ENCODE measurements at places on chromosomes 11 and 22. TPM values are rescaled to one million over a fixed set of nuclear protein-coding genes. Genes with fewer than 3 reads are reported as not detected.

SERPING1 gene
- not detected for total RNA-seq

RASD2 gene
- 0.10 TPM for total RNA-seq

DNA sequence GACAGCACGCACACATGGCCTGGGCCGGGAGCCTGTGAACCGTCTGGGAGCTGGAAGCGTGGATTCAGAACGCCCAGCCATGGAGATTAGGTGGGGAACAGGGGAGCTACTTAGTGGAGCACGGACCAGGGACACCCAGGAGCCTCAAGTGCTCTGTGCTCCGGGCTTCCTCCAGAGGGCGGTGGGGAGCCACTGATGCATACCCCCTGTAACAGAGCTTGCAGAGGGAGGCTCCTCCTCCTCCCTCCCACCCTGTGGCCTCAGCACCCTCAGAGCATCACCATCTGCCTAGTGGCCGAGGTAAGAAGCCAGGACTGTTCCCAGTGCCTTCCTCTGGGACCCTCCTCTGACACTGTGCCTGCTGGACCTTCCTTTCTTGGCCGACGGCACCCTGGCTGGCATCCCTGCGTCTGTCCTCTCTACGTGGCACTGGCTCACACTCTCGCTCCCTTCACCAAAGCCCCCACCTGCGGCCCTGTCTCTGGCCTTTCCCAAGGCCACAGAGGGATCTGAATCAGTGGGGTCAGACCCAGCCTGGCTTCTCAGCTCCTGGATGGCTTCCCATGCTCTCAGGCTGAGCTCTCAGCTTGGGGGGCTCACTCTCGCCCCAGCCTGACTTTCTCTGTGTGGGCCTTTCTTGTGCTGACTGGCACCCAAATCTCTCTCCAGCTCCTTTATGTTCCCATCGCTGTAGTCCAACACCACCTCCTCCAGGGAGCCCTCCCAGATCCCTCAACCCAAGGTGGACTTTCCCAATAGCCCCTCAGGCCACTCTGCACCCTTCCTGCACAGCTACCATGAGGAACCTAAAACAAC lies 780.9 kb downstream of the BRD1 start:
- peak; percentile 56 for DNase-seq

DNA sequence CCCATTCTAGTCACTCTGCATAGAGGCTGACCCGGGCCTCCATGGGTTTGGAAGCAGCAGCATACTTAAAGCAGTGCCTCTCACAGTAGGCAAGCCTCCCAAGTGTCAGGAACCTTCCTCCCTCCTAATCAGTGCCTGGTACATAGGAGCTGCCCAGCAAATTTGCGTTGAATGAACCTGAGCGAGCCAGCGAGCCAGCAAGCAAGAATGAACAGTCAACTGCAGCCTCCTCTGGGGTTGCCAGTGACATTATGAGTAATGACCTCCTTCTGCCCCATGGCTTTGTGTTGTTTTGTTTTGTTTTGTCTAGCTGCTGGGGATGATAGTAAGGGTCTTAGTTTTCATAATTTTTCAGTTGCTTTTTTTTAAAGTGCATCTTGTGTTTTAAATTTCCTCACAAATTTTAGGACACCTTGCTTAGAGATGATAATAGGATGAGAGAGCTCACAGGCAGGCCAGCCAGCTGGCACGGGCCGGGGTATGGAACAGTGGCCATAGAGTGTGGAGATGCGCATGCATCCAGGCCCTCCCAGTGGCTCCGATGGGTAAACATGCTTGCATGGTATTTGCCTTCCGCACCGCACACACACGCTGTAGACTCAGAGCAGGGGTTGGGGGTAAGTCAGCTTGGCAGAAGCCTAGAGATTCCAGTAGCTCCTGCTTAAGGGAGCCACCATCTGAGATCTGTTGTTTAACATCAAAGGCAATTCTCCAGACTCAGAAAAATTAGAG lies 36.1 kb downstream of the TTC12 start:
- DNase-seq = no peak

KDM4E gene
- total RNA-seq = not detected

GGTLC3 gene
- not detected for total RNA-seq

DNA sequence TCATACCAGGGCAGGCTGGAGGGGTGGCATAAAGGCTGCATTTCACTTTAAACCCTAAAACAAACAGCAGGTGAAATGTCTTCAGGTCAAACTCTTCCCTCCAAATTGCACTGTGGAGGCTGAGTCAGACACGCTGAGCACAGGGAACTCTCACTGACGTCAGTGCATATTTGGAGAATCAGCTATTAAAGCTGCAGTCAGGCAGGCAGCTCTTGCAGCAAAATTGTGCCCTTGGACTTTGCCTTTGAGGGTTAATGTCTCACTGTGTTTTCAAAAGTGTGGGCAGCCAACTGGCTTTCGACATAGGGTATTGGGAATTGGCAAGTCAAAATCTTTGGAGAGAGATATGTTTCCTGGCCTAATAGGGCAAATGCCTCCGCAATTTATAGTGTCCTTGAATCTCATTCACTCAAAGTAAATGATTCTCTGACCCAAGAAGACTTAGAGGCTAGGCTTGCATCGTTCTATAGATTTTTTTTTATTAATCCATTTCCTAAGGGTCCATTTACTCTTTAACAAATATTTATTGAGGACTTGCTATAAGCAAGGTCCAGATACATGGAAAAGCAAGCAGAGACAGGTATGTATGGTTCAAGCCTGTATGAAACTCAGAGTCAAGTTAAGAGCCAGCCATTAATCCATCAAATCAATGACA lies 27.7 kb upstream of the SMCO4 start:
- DNase-seq = no peak

OR8G5 gene
- not detected for total RNA-seq

GRCh38 chr22:21761086-21761485 lies 25.5 kb upstream of the YPEL1 start:
- DNase-seq = no peak

TMPRSS5 gene
- 0.32 TPM for total RNA-seq

UPK3A gene
- 2.1 TPM for total RNA-seq

TNNT3 gene
- not detected for total RNA-seq

- DNase-seq = peak; percentile 63
These were observed 571.2 kb downstream of the TBC1D22A start for GRCh38 chr22:47333625-47334024.

DNA sequence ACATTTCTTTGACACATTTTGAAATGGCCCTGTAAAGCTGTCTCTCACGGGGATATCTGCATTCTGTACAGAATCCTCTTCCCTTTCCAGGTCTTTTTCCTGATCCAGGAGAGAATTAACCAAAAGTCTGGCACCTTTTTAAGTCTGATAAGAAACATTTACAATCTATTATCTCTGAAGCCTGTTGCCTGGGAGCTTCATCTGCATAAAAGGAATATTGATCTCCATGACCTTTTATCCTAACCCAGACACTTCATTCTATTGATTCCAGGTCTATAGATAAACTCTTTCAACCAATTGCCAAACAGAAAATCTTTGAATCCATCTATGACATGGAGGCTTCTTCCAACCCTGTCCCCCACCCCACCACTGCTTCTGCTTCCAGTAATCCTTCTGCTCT lies 33.7 kb upstream of the EI24 start:
- no peak for DNase-seq

EIF4ENIF1 gene
- total RNA-seq = 12.1 TPM

GRCh38 chr11:94832604-94833235 lies 64.6 kb downstream of the AMOTL1 start:
- no peak for DNase-seq

OR5B21 gene
- total RNA-seq = not detected

GRCh38 chr11:125343086-125343717 lies 152.9 kb downstream of the FEZ1 start:
- no peak for DNase-seq

DNA sequence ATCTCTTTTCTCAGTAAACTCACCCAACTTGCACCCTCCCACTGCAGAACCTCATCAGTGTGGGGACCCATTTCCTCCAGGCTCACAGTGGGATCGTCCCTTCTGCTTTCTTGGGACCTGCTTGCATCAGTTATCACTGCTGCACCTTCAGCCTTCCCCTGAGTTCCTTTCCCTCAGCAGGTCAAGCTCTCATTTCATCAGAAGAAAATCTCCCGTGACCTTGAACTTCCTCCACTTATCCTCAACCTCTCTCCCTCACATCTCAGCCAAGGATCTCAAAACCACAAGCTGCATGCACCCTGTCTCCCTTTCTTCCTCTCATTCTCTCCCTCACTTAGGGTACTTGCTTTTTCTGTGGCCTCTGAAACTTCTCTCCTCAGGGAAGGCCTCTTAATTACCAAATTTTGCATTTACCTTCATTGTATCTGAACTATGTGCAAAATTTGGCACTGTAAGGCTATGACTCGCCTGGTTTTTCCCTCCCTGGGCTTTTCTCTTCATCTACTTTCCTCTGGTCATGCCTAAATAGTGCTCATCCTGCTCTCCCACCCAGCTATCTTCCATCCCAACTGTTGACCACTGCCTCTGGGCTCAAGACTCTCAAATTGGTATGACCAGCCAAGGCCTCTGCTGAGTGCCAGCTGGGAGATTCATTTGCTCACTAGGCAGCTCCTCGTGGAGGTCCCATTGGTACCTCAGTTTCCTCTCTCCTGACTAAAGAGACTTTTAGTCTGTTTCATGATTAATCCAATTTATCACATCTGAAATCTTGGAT lies 2.7 kb upstream of the RCE1 start:
- DNase-seq = no peak

GRCh38 chr11:123480290-123480815 lies 50.3 kb downstream of the GRAMD1B start:
- DNase-seq = no peak

SLC22A25 gene
- not detected for total RNA-seq

- no peak for DNase-seq
These were observed 42.9 kb upstream of the DAGLA start for GRCh38 chr11:61637277-61637676.

DNA sequence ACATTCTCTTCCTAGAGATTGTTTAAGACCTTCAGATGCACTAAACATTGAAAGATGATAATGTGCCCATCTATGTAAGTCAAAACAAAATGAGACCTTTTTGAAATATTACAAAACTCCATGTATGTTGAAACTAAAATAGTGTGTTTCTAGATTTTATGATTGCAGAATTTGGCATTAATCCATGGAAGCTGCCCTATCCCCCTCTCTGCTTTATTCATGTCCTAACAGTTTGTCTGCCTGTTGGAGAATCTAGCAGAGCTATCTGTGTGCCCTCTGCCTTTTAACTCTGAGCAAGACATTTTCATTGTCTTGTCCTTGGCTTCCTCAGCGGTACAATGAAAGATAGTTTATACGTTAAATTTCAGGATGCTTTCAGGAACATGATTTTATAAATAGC lies 105.5 kb downstream of the FAT3 start:
- DNase-seq = no peak

DNA sequence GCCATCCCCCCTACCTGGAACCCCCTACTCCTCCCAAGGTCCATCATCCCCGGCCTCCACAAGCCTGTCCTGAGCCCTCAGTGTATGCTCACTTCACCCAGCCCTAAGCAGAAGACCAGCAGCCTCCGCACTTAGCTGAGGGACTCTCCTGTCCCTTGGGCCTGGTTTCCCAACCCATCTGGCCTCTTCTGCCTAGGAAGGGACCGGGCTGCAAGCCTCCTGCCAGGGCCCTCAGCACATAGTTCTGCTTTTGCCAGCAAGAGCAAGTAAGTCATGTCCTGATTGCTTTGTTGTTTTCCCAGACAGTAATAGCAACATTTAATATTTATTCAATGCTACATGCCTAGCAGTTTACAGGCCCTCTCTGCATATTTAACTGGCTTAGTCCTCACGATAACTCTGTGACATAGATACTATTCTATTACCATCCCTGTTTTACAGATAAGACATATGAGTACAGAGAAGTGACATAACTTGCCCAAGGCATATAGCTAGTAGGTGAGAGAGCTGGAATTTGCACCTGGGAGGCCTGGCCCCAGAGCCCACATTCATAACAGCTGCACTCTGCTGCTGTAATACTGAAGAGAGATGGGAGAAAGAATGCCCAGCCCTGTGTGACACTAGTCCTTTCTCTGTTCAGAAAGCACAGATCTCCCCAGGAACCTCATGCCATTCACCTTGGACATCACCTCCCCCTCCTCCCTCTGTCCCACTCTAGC lies 139.2 kb downstream of the PARVA start:
- DNase-seq = no peak

PYGM gene
- total RNA-seq = not detected

GRCh38 chr11:75899806-75900205 lies 84.8 kb downstream of the UVRAG start:
- DNase-seq = no peak

HPS5 gene
- 35.4 TPM for total RNA-seq
